ENCODE measurements at places on chromosomes 11 and 22.

- DNase-seq: no peak
Measured at GRCh38 chr11:72971192-72971967, 157.2 kb downstream of the ATG16L2 start.

DNA sequence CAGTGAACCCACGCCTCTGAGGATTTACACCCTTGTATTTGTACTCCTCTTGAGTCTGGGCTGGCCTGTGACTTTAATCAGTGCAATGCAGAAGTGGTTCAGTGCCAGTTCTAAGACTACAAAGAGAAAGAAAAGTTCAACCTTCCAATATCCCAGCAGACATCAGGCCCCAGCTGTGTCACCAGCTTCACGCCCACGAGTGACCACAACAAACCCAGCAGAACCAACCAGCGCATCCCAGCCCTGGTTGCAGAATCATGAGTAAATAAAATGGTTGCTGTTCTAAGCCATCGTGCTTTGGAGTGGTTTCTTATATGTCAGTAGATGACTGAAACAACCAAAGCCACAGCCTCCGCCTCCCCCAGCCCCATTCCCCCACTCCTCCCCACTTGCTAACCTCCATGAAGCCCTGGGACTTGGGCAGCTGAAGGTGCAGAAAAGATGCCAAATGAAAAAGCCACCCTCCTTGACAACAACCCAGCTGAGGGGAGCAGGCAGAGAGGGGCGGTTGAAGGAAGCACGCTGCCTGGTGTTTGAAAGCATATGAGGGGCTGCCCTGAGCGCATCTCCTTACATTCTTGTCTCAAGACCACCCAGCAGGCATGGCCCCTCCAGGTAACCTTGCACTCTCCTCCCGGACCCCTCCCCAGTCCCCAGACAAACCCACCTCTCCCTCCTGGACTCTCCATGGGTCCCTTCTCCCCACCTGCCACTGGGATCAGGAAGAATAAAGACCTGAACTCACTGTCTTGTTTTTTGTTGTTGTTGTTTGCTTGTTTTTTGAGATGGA is 20.9 kb downstream of the TSKU start:
- DNase-seq: no peak

DNA sequence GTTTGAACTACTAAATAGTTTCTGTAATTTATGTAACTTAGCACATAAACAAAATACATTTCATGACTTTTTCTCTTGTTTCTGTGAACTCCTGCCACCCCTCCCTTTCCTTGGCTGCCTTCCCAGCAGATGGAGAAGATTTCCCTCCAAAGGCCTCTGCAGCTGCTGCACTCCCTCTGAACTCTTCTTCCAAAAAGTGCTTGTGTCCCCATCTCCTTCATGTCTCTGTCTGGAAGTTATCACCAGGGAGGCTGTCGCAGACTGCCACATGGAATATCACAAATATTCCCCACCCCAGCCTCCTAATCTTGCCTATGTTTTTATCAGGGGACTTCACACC is 1068.3 kb downstream of the OPCML start:
- no peak for DNase-seq

GRCh38 chr11:116232364-116232828 is 540.4 kb downstream of the BUD13 start:
- no peak for DNase-seq

GRCh38 chr11:133078591-133079404 is 453.5 kb downstream of the OPCML start:
- DNase-seq: peak; percentile 68

GRCh38 chr11:95922099-95922498 is 1.8 kb downstream of the MTMR2 start:
- DNase-seq: no peak

GRCh38 chr11:19789835-19790710 is 77.4 kb downstream of the NAV2 start:
- DNase-seq: no peak

DNA sequence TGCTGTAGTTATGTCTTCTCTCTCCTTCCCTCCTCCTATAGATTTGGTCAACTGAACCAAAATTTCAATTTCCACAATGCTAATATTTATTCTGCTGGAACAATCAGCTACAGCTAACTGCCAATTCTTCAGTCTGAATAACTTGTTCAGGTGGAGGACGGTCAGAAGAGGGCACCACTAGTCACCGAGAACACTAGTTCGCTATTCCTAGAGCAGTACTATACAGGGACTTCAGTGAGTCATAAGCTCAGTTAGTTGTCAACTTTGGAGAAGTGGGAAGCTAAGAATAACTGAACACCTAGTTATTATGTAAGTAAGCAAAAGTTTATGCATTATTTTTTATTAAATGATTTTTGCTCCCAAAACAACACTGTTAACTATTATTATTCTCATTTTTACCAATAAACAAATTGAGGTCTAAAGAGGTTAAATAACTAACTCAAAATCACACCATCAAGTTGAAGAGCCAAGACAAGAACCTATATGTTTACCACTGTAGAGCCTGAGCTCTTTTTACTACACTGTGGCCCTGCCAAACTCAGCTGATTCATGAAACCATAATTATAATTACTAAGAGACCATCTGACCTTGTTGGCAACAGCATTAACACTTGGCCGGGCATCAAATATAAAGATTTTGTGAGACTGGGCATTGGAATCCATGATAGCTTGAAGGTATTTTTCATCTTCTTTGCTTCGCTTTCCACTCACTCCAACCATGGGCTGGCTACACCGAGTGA is 59.0 kb downstream of the CEP57 start:
- no peak for DNase-seq

DNA sequence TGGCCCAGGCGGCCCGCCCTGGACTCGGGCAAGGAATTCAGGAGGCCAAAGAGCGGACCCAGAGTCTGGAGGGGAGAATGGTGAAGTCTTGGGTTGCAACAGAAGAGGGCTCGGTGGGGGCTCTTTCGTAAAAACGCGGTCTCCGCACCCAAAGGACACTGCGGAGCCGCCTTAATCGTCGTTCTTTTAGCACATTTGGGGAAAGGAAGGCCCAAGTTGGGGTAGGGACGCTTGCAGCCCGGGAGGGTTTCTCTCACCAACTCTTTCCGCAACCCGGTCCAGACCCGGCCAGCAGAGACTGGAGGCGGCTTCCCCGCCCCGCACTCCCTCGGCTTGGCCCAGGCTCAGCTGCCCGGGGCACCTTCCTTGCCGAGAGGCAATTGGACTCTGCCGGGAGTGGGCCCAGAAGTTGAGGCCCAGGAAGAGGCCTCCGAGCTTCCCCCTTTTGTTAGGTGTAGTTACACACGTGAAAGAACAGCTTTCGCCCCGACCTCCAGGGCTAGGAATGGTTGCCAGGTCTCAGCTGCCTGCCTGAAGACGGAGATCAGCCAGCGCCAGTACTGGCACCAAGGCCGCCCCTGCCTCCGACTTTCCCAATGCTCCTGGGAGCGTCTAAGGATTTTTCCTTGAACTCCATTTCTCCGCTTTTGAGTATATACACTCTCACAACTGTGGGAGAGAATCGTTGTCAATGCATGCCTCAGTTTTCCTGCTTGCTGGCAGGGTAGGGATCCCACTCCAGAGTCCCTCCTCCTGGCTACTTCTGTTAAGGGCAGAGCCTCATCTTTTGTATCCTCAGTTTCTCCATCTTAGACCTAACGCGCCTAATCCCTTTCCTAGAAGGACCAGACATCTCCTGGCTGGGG is 3.7 kb downstream of the ALX4 start:
- DNase-seq: no peak

- no peak for DNase-seq
Measured at GRCh38 chr22:19846620-19847344, 7.9 kb downstream of the GNB1L start.

DNA sequence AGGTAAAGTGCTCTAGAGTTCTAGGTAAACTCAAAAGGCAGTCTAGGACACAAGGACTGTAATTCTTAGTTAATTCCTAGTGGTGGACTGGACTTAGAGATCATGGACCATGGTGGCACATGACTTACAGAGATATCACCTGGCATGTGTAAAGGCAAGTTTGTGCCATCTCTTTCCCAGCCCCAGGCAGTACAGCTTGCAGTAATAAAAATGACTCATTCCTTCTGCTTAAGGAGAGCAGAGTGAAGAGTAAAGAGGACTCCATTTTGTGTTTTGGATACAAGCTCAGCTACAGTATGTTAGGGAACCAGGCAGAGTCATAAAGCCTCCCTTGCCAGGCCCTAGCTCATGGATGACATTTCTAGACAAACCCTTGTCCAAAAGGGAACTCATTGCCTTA is 629.9 kb downstream of the JRKL start:
- no peak for DNase-seq

GRCh38 chr11:24697522-24698111 is 200.8 kb downstream of the LUZP2 start:
- no peak for DNase-seq

- DNase-seq: no peak
Measured at GRCh38 chr22:38455530-38456271, 702 bp upstream of the KCNJ4 start.

DNA sequence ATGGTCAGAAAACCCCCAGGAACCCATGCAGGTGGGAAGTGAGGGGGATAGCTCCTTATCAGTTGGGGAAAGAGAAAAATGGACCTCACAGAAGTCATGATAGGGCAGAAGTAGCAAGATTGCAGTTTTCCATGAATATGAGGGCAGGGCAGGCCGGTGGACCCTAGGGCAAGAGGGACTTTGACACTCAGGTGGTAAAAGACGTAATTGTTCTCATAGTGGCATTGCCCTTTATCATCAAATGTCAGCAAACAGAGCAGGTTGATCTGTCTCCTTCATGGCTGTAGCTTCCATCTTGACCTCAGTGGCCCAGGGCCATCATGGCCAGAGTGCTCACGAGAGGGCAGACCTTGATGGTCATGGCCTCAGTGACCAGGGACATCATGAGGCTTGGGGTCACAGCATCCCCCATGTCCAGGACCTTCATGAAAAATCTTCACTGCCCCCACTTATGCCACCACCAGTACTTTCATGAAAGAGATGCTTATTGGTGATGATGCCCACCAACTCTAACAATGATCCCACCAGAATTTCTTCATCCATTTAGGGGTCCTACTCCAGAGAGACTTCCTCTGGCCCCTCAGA is 127.1 kb downstream of the SNX19 start:
- no peak for DNase-seq

GRCh38 chr11:12173111-12173510 is 62.7 kb downstream of the MICAL2 start:
- DNase-seq: no peak

- no peak for DNase-seq
Measured at GRCh38 chr11:7907121-7907520, 23.9 kb downstream of the OR10A6 start.

- DNase-seq: no peak
Measured at GRCh38 chr22:36608987-36609386, 80.0 kb upstream of the EIF3D start.

GRCh38 chr11:116793772-116794097 is 2.1 kb upstream of the APOA5 start:
- no peak for DNase-seq

GRCh38 chr22:25406510-25407210 is 157.8 kb upstream of the GRK3 start:
- DNase-seq: no peak

DNA sequence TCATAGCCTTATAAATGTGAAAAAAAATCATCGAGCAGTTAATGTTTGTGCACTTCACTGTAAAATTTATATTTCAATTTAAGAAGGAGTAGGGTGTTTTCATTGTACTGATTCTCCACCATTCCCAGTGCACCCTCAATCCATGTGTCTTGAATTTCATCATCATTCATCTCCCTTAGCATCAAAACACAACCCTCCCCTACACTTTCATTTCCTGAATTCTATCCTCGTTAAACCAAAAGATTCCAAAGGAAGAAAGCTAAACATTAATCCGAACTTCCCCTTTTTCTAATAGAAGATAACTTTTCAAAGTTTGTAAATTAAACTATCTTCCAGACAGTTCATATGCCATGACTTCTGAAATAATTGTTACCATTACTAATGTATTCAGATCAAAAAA is 34.1 kb upstream of the OR8B8 start:
- no peak for DNase-seq

DNA sequence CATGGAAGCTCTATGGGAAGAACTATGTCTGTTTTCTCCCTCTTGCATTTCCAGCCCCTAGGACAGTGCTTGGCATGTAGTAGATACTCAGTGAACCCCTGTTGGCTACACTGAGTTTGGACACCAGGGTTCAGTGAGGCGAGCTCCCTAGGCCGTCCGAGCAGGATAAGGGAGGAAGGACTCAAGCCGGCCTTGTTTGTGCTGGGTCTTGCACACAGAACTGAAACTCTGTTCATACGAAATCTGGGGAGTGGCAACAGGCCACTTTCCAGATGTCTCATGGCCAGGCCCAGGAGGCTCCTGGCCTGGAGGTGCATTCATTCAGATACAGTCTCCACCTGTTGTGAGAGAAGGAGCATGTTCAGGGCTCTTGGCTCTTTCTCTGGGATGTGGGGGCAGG is 23.6 kb upstream of the LMO1 start:
- no peak for DNase-seq

- DNase-seq: no peak
Measured at GRCh38 chr11:100686476-100687053, 523 bp upstream of the ARHGAP42 start.

DNA sequence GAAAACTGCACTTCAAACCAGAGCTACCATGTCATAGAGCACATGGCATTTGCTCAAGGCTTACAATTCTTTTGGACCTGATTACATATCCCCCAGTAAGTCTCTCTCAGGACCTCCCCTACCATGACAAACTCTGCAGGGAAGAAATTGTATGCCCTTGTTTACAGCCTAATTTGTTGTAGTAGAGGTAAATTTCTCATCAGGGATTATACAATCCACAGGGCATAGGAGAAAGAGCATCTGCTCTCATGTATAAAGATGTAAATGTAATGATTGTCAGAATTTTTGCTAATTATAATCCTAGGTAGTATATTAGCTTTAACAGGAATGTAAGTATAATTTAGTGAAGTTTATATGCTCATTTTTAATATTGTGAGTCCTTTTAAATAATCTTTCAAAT is at the start of gene OR8B3:
Gene OR8B3, minus strand, starts transcription at position 101 of the 400 bp plus-strand sequence. CDS start 1,673 bp downstream, outside the sequence.
- no peak for DNase-seq

GRCh38 chr11:65651589-65652510 is 10.9 kb downstream of the RELA start:
- DNase-seq: no peak

DNA sequence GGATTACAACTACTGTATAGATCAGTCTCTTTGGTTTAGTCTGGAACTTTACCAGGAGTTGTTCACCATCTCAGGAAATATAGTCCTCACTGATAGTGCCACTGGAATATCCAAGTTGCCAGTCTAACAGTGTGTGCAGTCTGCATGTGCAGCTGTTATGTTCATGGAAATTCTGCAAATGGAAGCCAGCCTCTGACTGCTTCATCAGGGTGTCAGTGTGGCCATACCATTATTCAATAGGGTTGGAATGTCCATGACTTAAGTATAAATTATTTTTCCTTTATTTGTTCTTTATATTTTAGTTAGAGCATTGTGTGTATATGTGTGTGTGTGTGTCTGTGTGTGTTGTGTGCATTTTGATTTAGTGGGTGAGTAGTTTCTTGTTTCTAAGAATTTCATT is 51.8 kb downstream of the C11orf96 start:
- DNase-seq: no peak
